ENCODE measurements at places on chromosomes 2 and 18. TPM values are rescaled to one million over a fixed set of nuclear protein-coding genes. Genes with fewer than 3 reads are reported as not detected.

GALNT1 gene
- total RNA-seq = 82.8 TPM

CENPO gene
- 17.1 TPM for total RNA-seq

CCDC141 gene
- 3.5 TPM for total RNA-seq

DLGAP1 gene
- 47.3 TPM for total RNA-seq

WNT10A gene
- 0.46 TPM for total RNA-seq

LRRC30 gene
- not detected for total RNA-seq

CRYGD gene
- 3.7 TPM for total RNA-seq

ALPI gene
- not detected for total RNA-seq

Data from diencephalon (tissue), 1 donor.